Activated CD8-positive, alpha-beta memory T cell treated with anti-CD3 and anti-CD28 coated beads, Interleukin-2, amount 10 ng/mL, durations not matched to agents 7 days and 5 days (primary cell): ENCODE measurements at places on chromosomes 5 and 9.

GRCh38 chr9:69121155-69122081 is 52.7 kb upstream of the TJP2 start:
- H3K36me3 ChIP-seq: no peaks in the 10 kb centered on the region
- H3K4me1 ChIP-seq: peaks cover 9% of the 10 kb centered on the region

DNA sequence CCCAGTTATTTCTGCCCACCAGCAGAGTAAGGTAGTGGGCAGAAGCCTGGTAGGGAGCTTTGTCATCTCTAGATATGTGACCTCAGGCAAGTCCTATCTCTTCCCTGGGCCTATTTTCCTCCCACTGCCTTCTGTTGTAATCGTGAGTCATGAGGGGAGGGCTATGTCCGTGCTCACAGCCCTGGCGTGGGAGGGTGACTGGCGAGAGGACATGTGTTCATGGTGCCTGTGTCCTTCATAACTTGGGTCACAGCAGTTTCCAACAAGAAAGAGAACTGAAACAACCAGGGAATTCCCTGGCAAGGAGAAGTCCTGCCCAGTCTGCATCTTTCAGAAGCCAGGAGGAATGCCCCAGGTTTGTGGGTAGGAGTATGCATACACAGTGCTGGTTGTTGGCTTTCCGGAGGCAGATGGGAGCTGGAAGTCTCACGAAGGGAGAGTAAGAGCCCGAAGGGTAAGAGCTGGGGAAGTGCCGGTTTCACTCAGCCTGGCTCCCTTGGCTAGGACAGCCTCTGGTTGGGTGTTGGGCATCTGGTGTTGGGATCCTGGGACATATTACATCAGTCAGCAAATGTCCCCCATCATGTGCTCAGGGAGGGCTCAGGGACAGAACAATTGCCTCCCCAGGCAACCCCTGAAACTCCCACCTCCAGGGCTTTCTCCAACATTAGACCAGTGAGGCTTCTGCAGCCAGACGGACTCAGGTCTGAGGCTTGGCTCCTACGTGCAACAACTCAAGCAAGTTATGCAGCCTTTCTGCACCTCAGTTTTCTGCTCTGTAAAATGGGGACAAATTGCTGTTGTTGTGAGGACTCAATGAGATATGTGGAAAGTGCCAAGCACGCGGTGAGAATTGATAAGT is 4.3 kb upstream of the TIFAB start:
- H3K4me3 ChIP-seq: no peak overlapping the region
- no peak overlapping the region for H3K27ac ChIP-seq
- no peak for DNase-seq
- peaks cover 42% of the 10 kb centered on the region for H3K27me3 ChIP-seq

DNA sequence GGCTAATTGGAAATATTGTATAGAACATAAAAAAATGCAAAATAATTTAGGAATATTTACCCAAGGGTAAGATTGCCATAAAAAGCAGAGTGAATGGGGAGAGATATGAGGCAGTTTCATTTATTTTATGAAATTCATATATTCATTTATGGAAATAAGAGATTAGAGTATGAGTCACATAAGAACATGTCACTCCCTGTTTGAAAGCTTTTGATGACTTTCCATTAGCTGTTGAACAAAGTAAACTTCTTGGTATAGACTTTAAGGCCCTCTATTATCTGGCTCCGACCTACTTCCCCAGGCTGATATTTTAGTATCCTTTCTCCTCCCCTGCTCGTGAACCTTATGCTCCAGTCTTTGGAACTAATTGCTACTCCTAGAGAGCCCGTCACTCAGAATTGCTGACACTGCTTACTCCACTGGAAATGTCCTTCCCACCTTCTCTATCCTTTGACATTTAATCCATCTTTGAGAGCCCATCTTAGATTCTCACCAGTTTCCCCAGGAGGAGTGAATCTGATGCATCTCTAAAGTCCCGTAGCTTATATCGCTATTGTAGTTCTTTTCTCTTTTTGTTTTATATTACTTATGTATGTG is 8.9 kb upstream of the ACTBL2 start:
- H3K27ac ChIP-seq: no peak overlapping the region
- DNase-seq: no peak
- H3K4me3 ChIP-seq: no peak overlapping the region
- no peaks in the 10 kb centered on the region for H3K36me3 ChIP-seq
- H3K27me3 ChIP-seq: peaks cover 35% of the 10 kb centered on the region

GRCh38 chr5:156481741-156482140 is 154.8 kb downstream of the SGCD start:
- H3K4me1 ChIP-seq: no peaks in the 10 kb centered on the region
- H3K4me3 ChIP-seq: no peak overlapping the region
- no peak for DNase-seq
- no peak overlapping the region for H3K27ac ChIP-seq
- no peaks in the 10 kb centered on the region for H3K36me3 ChIP-seq
- no peaks in the 10 kb centered on the region for H3K27me3 ChIP-seq

DNA sequence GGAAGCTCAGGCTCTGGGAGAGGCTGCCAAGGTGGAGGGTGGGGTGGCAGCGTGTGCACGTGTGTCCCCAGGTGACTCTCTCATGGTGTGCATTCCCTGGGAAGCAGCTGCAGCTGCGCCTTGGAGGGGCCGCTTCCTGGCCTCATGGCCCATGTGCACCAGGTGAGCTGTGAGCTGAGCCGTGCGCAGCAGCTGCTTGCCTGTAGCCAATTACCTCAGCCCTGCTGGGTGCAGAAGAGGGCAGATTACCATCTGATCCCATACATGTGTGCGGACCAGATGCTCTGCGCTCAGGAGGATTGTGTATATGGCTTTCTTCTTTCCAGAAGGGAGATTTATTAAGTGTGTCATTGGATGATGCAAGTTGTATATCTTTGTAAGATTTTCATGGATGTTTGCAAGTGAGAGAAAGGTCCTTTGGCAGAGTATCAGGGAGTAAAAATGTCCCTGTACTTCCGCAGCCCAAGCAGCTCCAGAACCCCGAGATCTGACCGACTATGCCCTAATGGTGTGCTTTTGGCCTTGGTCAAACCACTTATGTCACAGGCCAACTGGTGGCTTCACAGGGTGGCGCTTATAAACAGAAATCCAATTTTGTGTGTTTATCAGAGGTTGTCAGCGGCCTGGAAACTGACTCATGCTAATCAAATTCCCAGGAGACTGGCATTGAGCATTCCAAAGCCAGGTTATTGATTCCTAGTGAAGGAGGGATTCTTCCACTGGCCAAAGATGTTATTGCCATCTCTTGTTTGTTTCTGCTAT is 229.3 kb downstream of the GOLPH3 start:
- H3K4me3 ChIP-seq: no peak overlapping the region
- DNase-seq: no peak
- no peaks in the 10 kb centered on the region for H3K36me3 ChIP-seq

GRCh38 chr5:143245929-143246561 is 157.4 kb downstream of the NR3C1 start:
- DNase-seq: no peak
- H3K27me3 ChIP-seq: no peaks in the 10 kb centered on the region
- no peak overlapping the region for H3K4me3 ChIP-seq

DNA sequence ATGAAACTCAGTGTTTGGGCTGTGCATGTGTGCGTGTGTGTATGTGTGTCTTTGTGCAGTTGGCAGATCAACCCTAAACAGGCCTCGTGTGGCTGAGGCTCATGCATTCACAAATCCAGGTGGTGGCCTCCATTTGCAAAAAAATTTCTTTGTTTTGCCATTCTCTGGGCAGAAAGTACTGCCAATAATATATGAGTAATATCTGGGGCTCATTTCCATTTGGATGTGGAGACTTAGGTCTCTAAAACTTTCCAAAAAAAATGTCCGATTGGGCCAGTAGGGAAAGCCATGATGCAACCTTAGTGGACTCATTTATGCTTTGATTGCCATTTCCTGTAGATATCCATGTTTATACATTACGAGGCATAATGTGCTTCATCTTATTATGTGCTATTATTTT is 77.9 kb upstream of the RPS23 start:
- peaks cover 65% of the 10 kb centered on the region for H3K4me1 ChIP-seq
- no peaks in the 10 kb centered on the region for H3K36me3 ChIP-seq
- H3K27me3 ChIP-seq: no peaks in the 10 kb centered on the region
- H3K4me3 ChIP-seq: no peak overlapping the region
- H3K27ac ChIP-seq: no peak overlapping the region

DNA sequence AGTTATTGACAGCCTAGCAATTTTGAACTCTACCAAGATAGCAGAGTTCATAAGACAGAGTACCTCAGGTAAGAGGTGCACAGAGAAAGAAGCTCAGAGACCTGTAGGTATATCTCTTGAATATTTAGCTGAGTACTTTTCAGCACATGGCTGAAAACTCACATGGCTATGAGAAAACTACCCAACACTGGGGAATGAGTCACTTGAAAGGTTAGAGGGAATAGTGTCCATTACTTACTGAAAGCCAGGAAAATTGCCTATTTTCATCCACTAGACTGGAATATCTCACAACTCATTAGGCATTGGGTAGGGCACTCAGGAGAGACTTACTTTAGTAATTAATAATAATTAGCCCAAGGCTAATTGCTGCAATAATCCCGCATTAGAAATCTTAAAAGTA is 8.3 kb downstream of the TSLP start:
- H3K27ac ChIP-seq: no peak overlapping the region
- H3K36me3 ChIP-seq: no peaks in the 10 kb centered on the region
- no peak overlapping the region for H3K4me3 ChIP-seq

GRCh38 chr9:99269416-99269815 is 47.3 kb downstream of the SEC61B start:
- no peak overlapping the region for H3K27ac ChIP-seq
- H3K4me1 ChIP-seq: peaks cover 11% of the 10 kb centered on the region
- H3K36me3 ChIP-seq: no peaks in the 10 kb centered on the region
- peaks cover 19% of the 10 kb centered on the region for H3K27me3 ChIP-seq

GRCh38 chr5:148826739-148827070 is 294 bp downstream of the ADRB2 start:
- peak overlapping the region; percentile 88 for H3K4me3 ChIP-seq
- peaks cover 2% of the 10 kb centered on the region for H3K36me3 ChIP-seq
- no peak for DNase-seq
- peaks cover 36% of the 10 kb centered on the region for H3K27me3 ChIP-seq

GRCh38 chr9:28032268-28032590 is 458.9 kb upstream of the C9orf72 start:
- no peak overlapping the region for H3K27ac ChIP-seq
- no peaks in the 10 kb centered on the region for H3K36me3 ChIP-seq
- no peaks in the 10 kb centered on the region for H3K27me3 ChIP-seq

GRCh38 chr9:77663754-77664153 is 15.6 kb upstream of the GNA14 start:
- no peaks in the 10 kb centered on the region for H3K36me3 ChIP-seq
- H3K4me3 ChIP-seq: no peak overlapping the region
- no peak for DNase-seq
- peaks cover 10% of the 10 kb centered on the region for H3K27me3 ChIP-seq
- H3K27ac ChIP-seq: no peak overlapping the region

DNA sequence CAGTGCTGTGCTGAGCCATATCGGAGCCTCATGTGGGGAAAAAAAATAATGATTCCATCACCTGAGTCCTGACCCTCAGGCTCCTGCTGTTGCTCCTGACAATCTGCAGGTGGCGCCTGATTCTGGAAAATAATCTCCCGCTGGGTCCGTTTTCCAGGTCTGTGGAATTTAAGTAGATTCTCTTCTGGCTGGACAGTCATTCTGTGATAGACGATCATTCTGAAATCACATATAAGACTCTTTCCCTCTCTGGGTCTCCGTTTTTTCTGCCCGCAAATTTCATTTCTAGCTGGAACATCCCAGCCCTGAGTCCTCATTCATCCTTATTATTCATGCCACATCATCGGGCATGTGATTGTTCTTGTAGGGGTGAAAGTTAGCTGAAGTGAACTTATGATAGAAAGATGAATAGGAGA is 22.1 kb upstream of the STXBP1 start:
- H3K4me1 ChIP-seq: peaks cover 14% of the 10 kb centered on the region
- no peak for DNase-seq
- peaks cover 16% of the 10 kb centered on the region for H3K27me3 ChIP-seq
- H3K4me3 ChIP-seq: no peak overlapping the region
- no peaks in the 10 kb centered on the region for H3K36me3 ChIP-seq
- no peak overlapping the region for H3K27ac ChIP-seq

- H3K27me3 ChIP-seq: peaks cover 77% of the 10 kb centered on the region
- no peak for DNase-seq
- no peak overlapping the region for H3K4me3 ChIP-seq
- H3K27ac ChIP-seq: no peak overlapping the region
- no peaks in the 10 kb centered on the region for H3K36me3 ChIP-seq
- peaks cover 9% of the 10 kb centered on the region for H3K4me1 ChIP-seq
Measured at GRCh38 chr9:90070931-90071660, 466.3 kb downstream of the GADD45G start.

DNA sequence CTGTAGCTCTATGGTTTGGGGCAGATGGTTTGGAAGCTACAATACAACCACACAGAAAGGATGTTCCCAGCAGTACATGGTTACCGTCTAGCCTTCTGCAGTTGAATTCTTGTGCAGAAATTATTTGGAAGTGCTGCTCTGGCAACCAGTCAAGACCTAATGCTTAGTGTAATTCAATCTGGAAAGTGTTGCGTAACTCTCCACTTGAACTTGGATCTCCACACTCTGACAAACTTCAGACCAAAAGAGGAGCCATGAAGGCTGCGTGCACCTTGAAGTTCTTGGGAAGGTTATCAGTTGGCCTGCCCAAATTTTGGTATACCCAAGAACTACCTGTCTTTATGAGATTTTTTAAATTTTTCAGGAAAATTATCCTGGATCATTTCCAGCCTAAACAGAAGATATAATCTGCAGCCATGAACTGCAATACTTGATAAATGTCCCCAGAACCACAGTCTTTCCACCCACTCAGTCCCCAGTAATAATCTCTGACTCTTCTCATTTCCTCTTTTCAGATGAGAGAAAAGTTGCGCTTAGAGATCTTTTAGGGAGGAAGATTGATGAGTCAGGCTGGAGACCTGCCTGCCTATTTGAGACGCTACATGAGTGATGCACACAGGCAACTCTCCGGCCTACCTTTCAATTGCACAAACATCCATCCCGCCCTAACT is 159.9 kb downstream of the FANCC start:
- no peak overlapping the region for H3K4me3 ChIP-seq
- H3K36me3 ChIP-seq: peaks cover 19% of the 10 kb centered on the region
- H3K27me3 ChIP-seq: no peaks in the 10 kb centered on the region
- no peak overlapping the region for H3K27ac ChIP-seq
- no peaks in the 10 kb centered on the region for H3K4me1 ChIP-seq

DNA sequence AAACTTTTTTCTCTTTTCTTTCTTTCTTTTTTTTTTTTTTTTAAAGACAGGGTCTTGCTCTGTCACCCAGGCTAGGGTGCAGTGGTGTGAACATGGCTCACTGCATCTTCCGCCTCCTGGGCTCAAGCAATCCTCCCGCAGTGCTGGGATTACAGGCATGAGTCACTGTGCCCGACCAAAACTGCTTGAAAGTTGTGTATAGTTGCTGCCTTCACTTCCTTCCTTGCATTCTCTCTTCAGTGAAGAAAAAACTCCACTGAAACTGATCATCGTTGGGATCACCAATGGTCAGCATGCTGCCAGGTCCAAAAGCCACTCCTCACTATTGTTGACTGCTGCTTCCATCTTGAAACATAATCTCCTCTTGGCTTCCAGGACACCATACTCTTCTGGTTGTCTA is 66.6 kb upstream of the CTNNA1 start:
- H3K27me3 ChIP-seq: peaks cover 40% of the 10 kb centered on the region
- no peak for DNase-seq
- no peak overlapping the region for H3K27ac ChIP-seq
- no peak overlapping the region for H3K4me3 ChIP-seq
- H3K36me3 ChIP-seq: no peaks in the 10 kb centered on the region

GRCh38 chr5:80799041-80799440 is 144.3 kb upstream of the DHFR start:
- no peak overlapping the region for H3K4me3 ChIP-seq
- H3K27me3 ChIP-seq: no peaks in the 10 kb centered on the region
- H3K27ac ChIP-seq: no peak overlapping the region
- H3K4me1 ChIP-seq: no peaks in the 10 kb centered on the region
- no peak for DNase-seq
- peaks cover 38% of the 10 kb centered on the region for H3K36me3 ChIP-seq

GRCh38 chr9:129987047-129987446 is 55.9 kb downstream of the FNBP1 start:
- peaks cover 73% of the 10 kb centered on the region for H3K4me1 ChIP-seq
- H3K4me3 ChIP-seq: peak overlapping the region; percentile 41
- H3K27me3 ChIP-seq: no peaks in the 10 kb centered on the region
